ENCODE measurements at places on chromosomes 16 and 17.

- no peak for DNase-seq
Measured at GRCh38 chr17:76331083-76331482, 22.6 kb downstream of the PRPSAP1 start.

GRCh38 chr17:718075-718474, 3.4 kb upstream of the VPS53 start:
- no peak for DNase-seq

DNA sequence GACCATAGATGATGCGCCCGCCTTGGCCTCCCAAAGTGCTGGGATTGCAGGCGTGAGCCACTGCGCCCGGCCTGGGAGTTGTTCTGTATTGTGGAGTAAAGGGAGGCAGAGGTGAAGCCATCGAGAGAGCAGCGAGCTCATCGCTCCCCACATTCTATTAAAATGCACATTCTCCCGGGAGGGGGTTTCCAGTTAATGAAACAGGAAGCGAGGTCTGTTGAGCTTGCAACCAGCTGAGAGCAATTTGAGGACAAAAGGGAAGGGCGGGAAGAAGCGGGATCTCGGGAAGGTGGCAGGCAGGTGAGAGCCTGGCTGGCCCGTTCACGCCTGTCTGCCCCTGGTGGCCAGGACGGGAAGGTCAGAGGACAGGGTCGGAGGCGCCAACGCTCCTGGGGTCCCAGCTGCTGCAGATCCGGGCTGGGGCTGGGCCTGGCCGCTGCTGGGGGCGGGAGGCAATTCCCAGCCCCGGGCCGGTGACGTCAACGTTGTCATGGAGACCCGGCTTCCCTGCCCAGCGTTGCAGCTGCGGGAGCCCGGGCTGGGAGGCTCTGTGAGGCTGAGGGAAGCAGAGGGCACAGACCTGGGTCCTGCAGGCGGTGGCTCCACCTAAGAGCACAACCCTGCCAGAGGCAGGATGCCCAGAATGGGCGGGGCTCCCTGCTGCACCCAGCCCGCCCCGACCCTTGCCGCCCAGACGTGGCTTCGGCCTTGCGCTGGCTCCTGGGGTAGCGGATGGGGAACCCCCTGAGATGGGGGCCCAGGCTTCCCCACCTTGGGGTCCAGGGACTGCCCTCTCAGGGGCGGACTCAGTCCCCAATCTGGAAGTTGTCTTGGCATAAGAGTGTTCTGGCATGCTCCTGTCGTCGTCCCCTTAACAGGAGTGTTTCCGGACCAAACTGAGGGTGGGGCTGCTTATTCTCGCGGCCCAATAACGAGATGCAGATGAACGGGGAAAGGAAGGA, 48.7 kb upstream of the PLCG2 start:
- peak; percentile 83 for DNase-seq

DNA sequence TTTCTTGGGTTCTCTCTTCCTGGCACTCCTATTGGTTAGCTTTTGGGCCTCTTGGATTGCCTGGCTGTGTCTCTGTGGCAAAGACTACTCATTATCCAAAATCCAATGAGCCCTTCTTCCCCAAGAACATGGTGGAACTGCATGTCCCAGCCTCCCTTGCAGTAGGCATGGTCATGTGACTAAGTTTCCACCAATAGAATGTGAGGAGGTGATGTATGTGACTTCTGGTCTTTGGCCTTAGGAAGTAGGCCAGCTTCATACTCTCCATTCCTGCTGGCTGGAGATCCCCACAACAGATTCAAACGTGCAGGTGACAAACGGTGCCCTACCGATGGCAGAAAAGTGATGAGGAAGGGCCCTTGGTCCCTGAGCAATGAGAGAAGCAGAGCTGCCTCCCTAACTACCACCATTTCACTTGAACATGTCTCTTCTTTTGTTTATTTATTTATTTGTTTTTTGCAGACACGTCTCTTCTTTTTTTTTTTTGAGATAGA, 17.3 kb upstream of the SPN start:
- DNase-seq, result no peak

DNA sequence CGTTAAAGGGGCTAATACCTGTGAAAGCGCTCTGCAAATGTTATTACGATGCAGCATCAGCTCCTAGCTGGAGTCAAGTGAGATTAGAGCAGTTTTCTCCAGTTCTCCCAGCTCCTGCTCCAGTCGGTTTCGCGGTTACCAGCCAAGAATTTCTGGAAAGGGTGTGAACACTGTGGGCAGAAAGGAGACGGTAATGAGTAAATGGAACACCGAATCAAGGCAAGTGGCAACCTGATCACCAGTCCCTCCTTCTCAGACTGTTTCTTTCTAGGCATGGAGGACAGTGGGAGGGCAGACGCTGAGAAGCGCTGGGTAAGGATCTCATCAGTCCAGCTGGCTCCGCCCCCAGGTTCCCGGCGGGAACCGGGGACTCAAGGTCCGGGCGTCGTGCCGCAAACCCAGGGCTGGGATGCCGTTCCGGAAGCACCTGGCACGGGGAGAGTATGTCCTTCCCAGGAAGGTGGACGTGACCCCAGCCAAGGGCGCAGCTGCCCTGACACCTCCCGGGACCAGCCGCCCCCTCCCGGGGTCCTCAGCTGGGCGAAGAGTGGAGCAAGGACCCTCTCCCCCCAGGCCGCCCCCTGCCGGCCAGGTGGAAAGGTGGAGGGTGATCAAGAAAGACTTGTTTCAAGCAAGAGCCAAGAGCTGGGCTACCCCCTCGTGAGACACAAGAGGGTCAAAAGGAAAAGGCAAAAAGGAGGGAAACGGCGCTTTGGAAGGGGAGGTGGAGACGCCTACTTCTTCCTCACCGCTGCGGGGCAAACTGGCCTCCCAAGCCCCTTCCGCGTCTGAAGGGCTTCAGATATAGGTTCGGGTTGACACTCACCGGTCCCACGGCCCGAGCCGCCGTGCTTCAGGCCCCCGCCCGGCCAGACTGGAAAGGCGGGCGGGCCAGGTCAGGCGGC, 481 bp downstream of the MYO19 start:
- DNase-seq, result peak; percentile 46

DNA sequence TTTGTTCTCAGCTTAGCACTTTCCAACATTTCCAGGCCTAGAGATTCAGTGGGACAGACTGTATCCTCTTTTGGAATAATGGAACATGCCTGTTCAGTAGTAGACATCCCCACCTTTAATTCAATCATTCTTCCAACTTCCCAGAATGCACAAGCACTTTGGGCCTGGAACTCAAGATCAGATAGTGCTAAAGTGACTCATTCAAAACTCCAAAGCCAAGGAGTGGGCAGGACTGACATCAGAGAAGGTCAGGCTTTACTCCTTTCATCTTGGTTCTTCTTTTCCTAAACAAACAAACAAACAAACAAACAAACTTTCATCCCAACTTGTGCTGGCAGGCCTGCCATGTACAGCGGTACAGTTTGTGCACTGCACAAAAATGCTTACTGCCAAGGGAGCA, 172.0 kb downstream of the AXIN2 start:
- DNase-seq, result peak; percentile 41

DNA sequence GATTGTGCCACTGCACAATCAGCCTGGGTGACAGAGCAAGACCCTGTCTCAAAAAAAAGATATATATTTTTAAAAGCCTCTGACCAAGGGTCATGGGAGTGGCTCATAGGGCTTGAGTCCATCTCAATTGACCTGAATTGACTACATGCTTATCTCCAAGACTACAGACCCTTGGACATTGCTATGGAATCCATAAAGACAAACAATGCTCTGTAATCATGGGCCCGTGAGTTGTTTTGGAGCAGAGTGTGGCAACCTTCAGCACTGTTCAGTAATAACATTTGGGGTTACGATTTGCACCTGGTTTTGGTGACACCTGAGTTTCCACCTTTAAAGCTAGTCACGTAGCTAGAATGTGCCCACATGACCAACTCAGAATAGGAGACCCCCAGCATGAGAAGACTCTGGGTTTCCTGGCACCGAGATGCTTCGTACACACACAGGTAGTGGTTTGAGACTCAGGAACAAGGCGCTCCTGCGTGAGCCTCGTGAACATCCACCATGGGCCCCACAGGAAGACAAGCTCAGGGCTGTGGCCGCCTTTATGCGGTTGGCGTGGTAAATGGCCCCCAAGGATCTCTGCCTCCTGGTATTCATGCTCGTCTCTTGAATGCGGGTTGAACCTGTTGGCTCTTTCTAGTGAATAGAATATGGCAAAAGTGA, 66.6 kb upstream of the RPH3AL start:
- no peak for DNase-seq

- peak; percentile 61 for DNase-seq
Measured at GRCh38 chr17:45573924-45574770, 83.6 kb upstream of the PLEKHM1 start.

DNA sequence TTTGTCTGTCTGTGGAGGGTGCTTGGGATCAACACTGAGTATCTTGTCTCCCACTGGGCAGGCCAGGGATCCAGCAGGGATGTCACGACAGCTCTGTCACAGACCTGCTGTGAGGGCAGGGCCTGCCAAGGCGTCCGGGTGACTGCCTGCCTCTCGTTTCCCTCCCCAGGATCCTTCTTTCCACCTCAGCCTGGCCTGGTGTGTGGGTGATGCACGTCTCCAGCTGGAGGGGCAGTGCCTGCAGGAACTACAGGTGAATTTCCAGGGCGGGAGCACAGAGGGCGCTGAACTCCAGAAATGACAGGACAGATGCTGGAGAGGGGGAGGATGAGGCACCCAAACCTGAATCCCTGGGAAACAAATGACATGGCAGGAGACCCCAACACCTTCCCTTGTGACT, 6.8 kb upstream of the MMP15 start:
- DNase-seq, result no peak

- DNase-seq, result peak; percentile 32
Measured at GRCh38 chr17:58666858-58667267, 25.0 kb downstream of the TEX14 start.

DNA sequence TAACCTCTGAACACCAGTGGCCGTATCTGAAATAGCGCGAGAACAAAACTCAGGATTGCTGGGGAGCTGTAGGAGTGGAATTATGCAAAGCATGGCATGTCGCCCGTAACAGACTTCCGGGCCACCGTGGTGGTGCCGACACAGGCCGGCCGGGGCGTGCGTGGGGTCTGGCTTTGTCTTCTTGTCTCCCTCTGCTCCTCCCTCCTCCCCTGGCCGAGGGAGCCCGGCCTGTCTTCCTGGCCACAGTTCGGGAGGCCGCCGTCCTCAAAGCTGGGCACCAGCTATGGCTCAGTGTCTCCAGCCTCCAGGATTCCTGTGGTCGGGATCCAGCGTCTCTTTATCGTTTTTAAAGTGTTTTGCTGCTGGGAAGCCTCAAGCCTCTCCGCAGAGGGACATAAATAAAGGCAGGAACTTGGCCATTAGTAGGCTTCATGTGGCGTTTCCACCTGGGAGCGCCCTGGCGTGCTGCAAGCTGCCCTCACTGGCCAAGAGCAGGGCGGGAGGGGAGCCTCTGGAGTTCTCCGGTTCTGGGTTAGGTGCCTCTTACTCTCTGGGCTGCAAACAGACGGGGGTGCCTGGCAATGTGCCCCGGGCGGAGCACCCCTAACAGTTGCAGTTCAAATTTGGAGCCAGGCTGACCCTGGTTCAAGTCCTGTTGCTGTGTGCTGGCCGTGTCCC, 22.0 kb upstream of the NPTX1 start:
- peak; percentile 45 for DNase-seq

DNA sequence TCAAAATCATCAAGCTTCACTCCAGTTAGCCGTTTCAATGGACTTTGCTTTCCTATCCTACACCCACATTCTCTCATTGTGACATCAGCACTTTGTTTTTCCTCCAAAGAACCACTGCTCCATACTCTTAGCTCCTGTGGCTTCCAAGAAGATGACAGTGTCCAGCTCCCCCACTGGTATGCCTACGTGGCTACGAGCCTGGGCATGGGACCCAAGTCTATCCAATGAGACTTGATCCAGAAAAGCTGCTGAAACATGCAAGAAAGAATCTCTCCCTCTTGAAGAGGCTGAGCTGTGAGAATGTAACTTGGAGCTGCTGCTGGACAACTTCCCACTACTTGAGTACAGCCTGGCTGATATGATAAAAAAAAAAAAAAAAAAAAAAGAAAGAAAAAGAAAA, 9.4 kb downstream of the TOX3 start:
- no peak for DNase-seq

- peak; percentile 60 for DNase-seq
Measured at GRCh38 chr17:74210191-74211140, 2.9 kb upstream of the TTYH2 start.

DNA sequence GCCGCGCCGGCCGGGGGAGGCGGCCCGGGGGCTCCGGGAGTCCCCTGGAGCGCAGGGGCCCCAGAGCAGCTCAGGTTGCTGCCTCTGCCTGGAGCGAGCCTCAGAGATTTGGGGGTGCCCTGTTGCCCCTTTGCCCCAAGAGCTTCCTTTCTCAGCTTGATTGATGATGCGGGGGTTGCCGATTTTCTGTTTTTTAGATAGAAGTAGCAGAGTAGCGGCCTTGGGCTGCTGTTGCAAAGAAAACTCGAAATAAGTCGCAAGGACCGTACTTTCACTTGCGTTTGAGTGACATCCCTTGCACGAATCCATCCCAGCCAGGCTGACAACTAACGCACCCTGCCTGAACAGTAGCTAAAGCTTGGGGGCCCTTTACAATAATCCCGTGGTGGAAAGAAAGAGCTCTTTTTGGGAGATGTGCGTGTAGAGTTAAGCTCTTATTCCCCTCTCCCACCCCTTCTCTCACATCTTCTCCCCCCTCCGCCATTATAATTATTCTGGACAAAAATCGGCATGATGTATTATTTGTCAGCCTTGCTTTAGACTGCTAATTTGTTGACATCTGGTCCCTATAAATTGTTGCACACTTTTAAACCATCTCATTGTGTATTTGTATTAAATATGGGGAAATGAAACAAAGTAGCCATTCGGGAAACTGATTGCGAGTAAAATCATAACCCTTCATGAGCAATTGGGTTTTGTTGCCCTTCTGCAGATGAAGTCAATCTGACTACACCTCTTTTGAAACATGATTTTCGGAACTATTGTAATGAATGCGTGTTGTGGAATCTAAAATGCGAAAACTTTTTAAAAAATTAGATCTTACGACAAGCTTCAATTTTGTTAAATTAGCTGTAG, 873 bp downstream of the USP10 start:
- no peak for DNase-seq

- DNase-seq, result no peak
Measured at GRCh38 chr17:6981426-6981825, 14.4 kb upstream of the ALOX12 start.

DNA sequence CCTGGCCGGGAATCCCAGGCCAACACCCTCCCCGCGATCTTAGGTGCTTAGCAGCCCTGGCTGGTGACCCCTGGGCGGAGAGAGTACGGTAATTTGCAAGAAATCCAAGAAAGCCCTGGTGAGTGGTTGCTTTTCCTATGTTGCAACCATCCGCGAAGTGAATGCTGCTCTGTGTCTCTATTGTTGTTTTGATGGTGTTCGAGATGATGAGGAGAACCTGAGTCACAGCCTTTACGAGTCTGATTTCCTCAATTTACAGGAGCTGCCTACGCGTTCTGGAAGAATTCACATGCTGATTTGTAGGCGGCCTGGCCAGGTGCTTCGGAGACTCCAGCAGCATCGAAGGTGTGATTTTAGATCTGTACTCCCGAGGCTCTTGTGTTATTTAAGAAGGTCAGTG, 63.3 kb downstream of the TMEM235 start:
- DNase-seq, result peak; percentile 30

- peak; percentile 40 for DNase-seq
Measured at GRCh38 chr17:5758651-5759050, 174.3 kb upstream of the NLRP1 start.

DNA sequence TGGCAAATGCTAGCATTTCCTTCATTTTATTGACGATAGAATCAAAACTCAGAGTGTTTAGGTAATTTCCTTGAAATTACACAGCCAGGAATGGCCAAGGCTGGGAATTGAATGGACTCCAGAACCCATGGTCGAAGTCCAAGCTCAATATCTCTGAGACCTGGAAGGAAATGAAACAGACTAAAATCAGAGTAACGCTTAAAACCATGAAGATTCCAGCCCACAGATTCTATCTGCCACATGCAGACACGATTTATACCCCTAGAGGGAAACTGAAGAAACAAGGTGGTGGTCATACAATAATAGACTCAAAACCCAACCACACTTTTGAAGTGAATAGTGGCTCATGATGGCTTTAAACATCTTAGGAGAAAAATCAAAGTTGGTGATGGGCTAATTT, 95.6 kb downstream of the PRKCA start:
- no peak for DNase-seq
